ENCODE measurements at places on chromosomes 7 and 10.

DNA sequence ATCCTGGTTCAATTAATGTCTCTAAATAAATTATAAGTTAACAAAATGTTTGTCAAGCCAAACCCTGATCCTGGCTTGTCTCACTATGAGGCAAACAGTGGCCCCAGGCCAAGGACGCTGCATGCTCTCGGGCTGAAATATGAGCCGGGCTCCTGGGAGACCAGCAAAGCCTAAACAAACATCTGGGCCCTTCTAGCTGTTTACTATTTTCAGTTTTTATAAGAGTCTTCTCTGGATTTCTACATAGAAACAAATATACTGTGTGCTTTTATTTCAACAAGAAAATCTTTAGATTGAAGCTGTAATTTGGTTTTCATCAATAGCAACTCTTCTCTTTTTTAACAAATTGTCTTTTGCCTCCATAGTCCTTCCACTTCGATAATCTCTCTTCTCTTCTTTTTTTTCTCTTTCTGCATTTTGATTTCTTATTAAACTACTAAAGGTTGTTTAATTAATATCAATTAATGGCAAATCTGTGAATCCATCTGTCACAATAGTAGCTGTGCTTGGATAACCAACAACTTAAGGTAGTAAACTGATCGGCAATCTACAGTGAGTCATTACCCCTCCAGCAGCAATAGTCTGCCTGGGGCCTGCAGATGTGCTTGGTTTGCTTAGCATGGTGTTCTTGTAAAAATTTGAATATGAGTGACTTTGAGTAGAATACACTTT, 83.3 kb upstream of the DNAJC1 start:
- DNase-seq: no peak

GRCh38 chr10:93850031-93851015, 43.5 kb upstream of the SLC35G1 start:
- no peak for DNase-seq

DNA sequence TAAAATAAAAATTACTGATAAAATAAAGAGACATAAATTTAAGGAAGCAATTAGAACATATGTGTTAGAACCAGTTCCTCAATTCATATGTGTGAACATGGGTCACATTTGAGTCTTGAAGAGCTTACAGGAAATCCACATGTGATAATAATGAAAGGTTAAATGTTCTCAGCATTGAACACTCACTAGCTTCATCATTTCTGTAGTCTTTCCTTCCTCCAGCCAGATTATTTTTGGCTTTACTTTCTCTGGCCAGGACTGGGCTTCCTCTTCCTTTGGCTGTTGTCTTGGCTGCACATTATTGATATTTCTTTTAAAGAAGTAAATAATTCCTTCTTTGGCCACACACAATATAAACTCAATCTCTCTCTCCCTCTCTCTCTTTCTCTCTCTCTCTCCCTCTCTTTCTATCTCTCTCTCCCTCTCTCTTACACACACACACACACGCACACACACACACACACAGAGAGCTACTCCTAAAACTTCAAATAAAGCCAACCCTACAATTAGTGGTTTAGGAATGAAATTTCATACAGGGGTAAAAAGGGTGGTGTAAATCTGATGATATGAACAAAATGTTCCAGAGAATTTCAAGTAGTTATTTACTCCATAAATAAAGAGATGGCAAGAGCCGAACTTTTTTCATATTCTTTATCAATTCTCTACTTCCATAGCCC, 171.2 kb downstream of the REEP3 start:
- no peak for DNase-seq

DNA sequence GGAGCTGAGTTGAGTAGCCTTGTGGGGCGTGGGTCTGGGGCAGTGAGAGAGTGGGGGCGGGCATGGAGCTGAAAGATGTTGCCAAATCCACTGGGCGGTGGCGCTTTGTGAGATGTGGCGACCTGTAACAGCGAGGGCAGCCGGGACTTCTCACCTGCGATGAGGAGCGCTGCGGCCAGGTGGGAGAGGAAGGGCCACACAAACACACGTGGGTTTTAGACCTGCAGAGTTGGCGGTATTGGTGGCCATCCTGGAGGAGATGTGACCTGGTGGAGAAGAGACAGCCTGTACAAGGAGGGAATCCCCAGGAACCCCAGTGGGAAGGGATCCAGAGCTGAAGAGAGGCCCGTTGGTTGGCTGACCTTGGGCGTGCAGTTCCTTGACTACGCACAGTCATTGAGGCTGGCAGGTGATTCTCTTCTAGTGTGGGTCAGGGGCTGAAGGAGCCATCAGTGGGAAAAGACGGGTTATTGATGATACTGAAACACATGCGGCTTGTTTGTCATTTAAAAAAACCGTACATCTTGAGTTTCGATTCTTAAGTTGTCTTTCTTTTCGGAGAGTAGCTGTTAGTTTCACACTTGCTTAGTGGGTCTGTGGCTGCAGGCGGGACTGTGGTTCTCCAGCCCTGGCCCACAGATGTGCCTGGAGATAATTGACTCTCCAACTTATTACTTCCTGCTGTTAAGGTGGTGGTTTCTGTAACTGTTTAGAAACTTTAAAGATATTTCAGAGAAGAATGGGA, 2.4 kb downstream of the CHST12 start:
- DNase-seq: peak; percentile 86

DNA sequence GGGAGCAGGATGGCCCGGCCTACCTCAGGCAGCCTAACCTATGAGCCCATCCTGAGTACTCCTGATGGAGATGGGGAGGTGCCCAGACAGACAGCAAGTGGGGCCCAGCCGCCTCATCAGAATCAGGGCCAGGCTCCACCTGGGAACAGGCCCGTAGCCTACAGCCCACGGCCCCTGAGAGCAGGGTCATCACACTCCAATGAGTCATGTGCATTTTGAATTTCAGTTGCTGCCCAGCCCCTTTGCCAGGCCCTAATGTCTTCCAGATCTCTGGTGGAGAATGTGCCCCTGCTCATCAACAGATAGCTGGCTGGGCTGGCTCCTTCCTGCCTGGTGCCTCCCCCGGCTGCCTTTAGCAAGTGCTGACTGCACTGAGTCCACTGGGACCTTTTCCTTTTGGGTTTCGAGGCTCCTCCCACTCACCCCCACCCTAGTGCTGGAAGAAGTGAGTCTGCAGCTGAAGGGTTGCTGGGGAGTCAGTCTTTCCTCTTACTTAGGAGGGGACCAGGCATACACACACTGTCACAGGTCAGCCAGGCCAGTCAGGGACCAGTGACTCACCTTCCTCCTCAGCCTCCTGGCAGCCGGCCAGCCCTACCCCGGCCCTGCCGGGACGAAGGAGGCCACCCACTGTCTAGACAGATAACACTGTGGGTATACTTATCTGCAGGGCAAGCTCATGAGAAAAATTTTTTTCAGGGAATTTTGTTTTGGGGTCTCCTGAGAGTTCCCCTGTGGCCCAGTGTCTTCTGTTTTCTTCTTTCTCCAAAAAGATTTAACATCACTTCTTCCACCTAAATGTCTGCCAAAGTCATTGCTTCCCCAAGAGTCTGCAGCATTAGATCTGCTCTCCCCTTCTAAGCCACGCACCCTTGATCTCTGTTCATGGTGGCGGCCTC, 9.1 kb upstream of the ASIC3 start:
- DNase-seq: peak; percentile 95

All from OCI-M1 (cell line).